ENCODE measurements at places on chromosomes 6 and 20.

- no peak for DNase-seq
Measured at GRCh38 chr6:143270026-143270425, 180.5 kb downstream of the ADAT2 start.

DNA sequence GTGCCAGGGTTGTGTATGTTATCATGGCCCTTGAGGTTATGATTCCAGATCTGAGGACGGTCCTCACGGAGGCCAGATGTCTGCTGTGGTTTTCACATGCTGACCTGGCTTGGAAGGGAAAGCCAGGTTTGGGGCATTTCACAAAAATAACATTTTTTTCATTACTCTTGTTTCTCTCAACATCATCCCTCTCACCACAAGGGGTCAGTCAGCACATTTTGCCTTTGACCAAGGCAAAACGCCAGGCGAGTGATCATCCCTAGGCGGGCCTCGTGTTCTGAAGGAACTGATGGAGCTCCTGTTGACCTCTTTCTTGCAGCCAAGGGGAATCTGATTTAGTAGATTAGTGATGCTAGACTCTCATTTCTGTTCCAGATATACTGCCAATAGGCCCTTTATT lies 133.5 kb downstream of the TBC1D7 start:
- no peak for DNase-seq

DNA sequence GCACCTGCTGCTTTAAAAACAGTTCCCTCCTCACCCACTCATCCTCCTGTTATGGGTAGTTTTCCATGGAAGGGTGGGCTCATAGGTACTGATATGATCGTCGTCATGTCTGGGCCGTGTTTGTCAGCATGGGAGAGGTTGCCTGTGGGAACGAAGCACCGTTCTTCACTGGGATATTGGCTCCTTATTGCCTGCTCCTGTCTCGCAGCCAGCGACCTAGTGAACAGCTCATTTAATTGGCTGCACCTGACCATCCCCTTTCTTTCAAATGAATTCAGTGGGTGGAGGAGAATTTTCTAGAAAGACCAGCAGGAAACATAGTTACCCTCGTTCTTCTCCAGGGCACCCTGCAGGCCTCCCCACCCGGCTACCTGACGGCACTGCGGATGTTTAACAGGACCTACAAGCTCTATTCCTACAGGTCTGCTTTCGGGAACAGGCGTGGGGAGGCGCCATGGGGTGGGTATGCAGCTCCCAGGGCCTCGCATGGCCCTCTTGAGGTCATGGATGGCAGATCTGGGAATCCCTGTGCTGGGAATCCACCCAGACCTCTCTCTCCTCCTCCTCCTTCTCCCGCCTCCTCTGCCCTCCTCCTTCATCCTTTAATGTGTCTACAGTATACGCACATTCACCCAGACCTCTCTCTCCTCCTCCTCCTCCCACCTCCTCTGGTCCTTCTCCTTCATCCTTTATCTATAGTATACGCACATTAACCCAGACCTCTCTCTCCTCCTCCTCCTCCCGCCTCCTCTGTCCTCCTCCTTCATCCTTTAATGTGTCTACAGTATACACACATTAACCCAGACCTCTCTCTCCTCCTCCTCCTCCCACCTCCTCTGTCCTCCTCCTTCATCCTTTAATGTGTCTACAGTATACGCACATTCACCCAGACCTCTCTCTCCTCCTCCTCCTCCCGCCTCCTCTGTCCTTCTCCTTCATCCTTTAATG lies 21.9 kb downstream of the ENTPD6 start:
- DNase-seq = no peak

DNA sequence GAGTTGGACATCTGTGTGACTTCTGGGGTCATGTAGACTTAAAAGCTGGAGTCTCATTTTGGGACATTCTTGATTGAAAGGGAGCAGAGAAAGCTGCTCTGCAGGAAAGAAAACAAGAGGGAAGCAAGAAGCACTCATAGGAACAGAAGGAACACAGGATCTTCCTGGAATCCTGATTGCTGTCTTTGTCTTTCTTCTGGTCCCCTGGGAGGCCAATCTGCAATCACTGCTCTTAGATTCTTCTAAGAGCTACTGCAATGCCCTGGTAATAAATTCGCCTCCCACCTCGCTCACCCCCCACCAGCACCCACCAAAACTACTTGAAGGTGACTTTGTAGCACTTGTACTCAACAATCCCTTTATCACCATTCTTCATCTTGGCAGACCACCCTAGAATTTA lies 51.8 kb downstream of the SLC35B3 start:
- no peak for DNase-seq

GRCh38 chr20:38326309-38326708 lies 20.0 kb upstream of the LBP start:
- no peak for DNase-seq

DNA sequence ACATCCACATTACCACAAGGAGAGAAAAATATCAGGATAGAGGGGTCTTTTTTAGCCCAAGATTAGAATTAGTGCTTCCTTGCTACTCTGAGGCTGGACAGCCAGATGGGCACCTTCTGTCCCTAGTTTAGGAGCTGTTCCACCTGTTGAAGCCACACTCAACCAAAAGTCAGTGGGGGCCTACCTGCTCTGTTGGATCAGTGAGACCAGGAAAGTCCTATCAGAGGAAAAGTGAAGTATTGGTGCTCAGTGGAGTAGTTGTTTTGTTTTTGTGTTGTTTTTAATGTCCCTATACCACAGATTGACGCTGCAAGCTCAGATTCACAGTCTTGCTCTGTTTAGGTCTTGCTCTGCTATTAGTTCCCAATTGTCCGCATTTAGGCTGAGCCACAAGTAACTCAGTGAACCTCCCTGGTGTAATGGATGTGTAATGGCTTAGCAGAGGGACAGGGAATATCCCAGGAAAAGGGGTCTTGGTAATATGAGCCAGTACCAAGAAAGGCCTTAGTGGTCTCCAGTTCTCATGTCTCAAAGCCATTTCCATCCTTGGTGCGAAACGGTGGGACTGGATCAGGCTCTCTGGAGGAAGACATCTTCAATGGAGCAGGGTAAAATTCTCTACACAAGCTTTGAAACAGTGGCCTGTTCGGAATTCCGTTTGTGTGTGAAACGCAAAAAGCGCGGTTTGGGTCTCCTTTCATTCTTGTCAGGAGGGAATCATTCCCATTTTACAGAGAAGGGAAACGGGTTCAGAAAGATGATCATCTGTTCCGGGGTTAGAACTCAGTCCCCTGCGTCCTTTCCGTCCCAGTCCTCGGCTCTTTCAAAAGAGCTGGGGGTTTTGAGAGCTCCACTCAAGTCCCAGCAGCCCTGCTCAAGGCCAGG lies 631 bp upstream of the PABPC1L start:
- no peak for DNase-seq

GRCh38 chr6:141443668-141444289 lies 688.9 kb upstream of the GJE1 start:
- no peak for DNase-seq

GRCh38 chr6:121858310-121858709 lies 422.9 kb downstream of the GJA1 start:
- DNase-seq = no peak

- DNase-seq = no peak
Measured at GRCh38 chr6:34391473-34391785, 1.0 kb downstream of the NUDT3 start.

GRCh38 chr6:100913400-100914276 lies 32.5 kb upstream of the ASCC3 start:
- DNase-seq = no peak

DNA sequence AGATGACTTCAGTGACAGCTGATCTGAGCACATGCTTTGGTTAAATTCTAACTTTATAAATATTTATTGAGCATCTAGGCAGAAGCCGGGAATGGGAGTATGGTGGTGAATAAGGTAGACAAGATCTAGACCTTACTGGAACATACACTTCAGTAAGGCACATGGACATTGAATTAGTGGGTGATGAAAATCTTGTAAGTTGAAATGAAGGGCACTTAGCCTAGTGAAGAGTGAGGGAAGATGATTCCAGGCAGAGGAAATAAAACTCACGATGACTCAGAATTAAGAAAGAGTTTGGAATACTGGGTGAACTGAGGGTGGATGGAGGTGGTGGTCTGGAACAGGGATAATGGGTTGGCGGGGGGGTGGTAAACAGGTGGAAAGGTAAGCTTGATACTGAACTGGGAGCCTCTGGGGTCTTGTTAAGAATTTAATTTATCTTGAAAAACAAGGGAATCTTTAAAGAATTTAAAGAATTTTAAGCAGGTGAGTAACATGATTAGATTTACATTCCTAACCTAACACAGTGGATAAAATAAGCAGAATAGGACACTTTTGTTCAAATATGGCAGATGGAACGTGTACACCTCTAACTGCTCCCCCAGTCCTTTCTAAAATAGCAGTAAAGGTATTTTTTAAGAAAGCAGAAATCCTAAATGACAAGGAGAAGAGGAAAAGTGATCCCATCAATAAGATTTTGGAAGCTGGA lies 75.2 kb upstream of the ARHGAP18 start:
- DNase-seq = no peak

DNA sequence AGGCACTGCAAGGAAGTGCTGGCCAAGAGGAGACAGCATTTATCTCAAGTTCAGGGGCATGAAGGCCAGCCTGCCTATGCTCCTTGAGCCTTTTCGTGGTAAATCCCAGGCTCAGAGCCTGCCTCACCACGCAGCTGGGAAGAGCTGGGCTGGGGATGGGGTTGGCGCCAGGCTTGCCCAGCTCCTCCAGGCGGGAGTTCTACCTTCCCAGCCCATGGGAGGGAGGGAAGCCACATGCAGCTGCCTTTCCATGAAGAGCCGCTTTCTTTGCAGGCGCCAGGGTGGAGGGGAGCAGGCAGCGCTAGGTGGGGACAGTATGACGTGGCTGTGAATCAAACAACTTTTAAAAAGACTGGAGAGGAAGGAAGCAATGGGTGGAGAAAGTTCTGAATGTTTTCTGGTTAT lies 19.5 kb upstream of the SIRT5 start:
- DNase-seq = no peak

DNA sequence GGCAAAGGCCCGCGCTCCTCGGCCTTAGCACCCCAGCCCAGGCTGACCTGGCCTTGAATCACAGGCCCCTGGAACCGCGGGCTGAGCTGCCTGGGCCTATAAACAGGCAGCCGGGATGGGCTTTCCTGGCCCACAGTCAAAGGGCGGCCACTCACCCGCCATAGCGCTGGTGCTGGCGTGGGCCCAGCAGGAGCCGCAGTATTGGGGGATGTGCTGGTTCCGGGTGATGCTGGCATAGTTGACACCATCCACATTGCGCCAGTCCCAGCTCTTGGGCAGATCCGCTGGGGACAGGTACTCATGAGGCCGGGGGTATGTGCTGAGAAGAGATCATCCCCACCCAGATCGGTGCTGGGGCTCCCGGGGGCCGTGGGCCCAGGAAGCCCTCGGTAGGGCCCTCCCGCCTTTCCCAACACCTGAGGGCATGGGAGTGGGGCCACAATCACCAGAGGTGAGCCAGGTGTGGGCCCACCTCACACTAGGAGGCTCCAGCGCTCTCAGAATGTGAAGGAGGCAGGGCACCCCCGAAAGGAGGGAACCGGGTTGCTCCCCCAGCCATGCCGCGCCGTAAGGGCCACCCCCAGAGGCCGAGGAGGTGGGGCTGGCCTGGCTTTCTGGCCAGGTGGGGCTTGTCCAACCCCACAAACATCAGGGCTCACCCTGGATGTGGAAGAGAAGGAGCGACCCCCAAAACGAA lies 739 bp downstream of the CTSZ start:
- DNase-seq = peak; percentile 76

DNA sequence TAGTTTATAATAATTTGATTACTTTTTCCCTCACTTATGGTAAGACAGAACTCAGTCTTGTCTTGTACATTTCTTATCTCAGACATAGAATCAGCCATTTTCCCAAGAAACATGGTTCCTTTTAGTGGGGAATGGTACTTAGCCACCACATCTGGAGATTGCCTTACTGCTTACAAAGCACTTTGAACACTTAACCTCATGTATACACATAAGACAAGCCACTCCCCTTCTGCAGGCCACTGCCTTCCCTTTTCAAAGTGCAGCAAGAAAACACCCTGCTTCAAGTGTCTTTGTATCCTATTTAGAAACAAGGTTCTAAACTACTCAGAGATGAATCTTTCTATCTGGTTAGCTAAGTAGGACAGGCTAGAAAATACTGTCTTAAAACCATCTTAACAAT lies 159.2 kb downstream of the UBE3D start:
- no peak for DNase-seq

- no peak for DNase-seq
Measured at GRCh38 chr20:37523911-37524700, 3.1 kb downstream of the NNAT start.

DNA sequence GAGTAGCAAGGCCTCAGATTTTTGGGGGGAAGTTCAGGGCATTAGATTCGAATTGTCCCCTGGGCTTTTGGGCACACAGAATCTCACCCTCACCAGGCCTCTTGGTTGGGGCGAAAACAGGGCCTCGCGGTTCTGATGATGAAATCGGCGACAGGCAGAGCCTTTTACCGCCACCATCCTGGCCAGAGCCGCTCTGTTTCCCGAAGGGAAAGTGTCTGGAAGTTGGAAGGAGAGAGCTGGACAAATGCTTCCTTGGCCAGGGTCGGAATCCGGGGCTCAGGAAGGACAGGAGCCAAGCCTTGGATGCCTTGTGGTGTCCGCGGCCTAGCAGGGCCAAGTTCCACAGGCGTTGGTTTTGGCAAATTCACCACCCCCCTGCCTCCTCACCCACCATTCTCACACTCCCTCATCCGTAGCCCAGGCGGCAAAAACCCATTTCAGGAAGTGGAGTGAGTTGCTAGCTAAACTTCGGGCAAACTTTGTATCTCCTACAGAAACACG lies 3.5 kb upstream of the TFAP2A start:
- no peak for DNase-seq

All from upper lobe of right lung (tissue), 1 donor.